ENCODE measurements at places on chromosomes 5 and 9. TPM values are rescaled to one million over a fixed set of nuclear protein-coding genes. Genes with fewer than 3 reads are reported as not detected.
A peak's percentile ranks its signal among the peaks of the same experiment; 100 is the strongest.

- peak; percentile 72 for DNase-seq
Observed at GRCh38 chr9:107283623-107284616, 841 bp downstream of the RAD23B start.

DNA sequence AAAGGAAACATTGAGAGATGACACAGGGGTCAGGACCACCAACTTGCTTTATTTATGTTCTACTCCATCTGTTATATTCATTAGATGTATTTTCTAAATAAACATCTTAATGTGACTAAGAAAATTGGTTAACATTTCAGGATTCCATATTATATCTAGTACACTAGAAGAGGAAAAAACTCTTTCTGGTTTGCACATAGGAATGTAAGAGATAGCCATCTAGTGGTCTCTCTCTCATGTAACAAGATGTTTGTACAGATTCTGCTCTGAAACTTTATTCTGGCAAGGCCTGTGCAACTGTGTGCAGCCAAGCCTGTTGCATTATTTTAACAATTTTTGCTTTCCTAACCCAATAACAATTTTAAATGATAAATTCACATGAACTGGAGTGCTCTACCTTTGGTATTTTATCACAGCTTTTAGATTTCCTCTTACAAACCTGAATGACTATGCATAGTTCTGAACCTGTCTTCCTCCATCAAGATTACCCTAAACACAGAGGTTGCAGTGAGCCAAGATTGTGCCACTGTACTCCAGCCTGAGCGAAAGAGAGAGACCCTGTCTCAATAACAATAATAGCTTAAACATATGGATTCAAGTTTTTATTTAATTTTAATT, 148.2 kb downstream of the GIN1 start:
- no peak for DNase-seq

DNA sequence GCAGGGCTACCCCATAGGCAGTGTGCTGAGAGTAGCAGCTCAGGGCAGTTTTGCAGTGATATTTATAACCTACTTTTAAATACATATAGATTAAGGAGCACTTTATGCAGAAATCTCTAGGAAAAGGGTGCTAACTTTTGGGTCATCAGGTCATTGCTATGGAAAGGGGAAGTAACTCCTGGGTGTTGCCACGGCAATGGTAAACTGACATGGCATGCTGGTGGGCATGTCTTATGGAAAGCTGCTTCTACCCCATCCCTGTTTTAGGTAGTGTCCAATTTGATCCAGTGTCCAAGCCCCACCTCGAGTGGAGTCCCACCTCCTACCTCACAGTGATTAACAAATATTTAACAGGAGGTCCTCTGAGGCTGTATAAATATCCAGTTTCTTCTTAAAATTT, 56.8 kb upstream of the XPA start:
- DNase-seq, result no peak

- peak; percentile 85 for DNase-seq
Observed at GRCh38 chr5:1140171-1140817, 28.4 kb upstream of the SLC12A7 start.

GRCh38 chr5:149526845-149527590, 24.2 kb downstream of the CSNK1A1 start:
- DNase-seq, result no peak

- no peak for DNase-seq
Observed at GRCh38 chr9:94805585-94805984, 79.1 kb downstream of the AOPEP start.

DNA sequence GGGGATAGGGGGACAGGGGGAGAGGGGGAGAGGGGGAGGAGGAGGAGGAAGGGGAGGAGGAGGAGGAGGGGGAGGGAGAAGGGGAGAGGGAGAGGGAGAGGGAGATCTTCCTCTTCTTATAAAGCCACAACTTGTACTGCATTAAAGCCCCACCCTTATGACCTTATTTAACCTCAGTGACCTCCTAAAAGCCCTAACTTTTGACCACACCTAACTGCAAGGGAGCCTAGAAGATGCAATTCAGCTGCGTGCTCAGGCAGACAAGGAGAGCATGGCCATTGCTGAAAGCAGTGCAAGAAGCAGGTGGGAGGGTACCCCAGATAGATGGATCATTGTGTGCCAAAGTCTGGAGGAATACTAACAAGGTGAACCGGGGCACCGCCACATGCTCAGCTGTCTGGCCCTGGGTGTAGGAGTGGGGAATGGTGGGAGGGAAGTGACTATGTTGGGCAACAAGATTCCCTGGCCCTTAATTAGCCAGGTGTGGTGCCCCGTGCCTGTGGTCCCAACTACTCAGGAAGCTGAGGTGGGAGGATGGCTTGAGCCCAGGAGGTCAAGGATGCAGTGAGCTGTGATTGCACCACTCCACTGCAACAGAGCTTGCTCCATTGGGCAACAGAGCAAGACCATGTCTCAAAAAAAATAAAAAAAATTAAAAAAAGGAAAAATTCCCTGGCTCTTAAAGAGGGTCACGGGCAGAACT, 125.4 kb upstream of the BOD1 start:
- DNase-seq, result no peak

The NIM1K gene
- total RNA-seq, result 0.25 TPM

The PCDHGA6 gene
- 5.6 TPM for total RNA-seq

The KCNV2 gene
- total RNA-seq, result not detected
